ENCODE measurements at places on chromosomes 16 and 17.

DNA sequence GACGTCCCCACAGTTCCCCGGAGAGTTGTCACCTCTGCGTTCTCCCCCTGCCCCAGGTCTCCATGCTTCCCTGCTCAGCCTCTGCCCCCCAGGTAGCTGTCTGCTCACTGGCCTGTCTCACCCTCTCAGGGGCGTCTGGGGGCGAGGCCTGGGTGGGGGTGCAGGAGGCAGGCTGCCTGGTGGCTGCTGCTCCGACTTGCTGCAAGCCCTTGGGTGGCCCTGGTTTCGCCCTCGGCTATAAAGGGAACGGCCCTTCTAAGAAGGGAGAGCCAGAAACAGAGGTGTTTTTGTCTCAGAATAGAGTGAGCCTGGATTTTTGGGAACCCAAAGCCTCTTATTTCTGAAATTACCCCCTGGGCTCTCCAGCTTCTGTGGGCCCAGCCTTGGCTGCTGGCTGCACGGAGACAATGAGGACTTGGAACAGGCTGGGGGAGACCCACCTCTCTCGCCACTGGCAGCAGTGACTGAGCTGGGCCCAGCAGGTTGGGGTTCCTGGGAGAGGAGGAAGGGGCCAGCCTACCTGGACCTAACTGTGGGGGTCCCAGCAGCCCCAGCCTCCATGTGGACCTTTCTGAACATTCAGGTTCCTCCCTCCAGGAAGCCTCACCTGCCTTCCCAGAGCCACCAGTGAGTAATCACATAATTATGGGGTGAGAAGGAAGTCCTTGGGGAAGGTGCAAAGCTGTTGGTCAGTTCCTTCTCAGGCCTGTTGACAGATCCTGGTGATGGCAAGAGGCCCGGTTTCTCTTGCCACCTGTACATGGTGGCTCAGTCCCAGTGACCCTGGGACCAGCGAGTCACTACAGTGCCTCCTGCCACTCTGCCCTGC, 15.5 kb upstream of the SPNS2 start:
- DNase-seq: no peak

GRCh38 chr17:12521416-12521815, 144.3 kb upstream of the MYOCD start:
- DNase-seq: no peak

DNA sequence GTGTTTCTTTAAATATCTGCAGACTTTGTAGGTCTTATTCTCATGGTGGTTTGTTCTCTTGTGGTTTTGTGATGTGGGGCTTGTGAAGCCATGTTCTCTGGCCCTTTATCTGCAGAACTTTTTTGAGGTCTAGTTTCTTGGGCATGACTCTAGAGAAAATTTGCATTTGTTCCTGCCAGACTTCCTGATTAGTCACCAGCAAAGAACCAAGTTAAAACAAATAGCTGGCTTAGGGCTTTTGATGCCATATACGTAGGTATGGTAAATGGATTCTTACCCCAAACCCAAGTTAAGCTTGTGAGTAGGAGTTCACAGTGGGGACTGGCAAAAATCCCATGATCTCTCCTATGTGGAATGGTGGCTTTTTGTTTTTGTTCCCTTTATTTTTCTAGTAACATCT, 68.7 kb upstream of the IRX3 start:
- no peak for DNase-seq

GRCh38 chr17:56648806-56649205, 55.3 kb downstream of the NOG start:
- DNase-seq: no peak

GRCh38 chr17:77647531-77647930, 311.0 kb upstream of the TNRC6C start:
- no peak for DNase-seq

GRCh38 chr17:68125111-68125870, 89.8 kb downstream of the KPNA2 start:
- no peak for DNase-seq

- no peak for DNase-seq
Measured at GRCh38 chr17:10177131-10177912, 21.1 kb downstream of the GAS7 start.

DNA sequence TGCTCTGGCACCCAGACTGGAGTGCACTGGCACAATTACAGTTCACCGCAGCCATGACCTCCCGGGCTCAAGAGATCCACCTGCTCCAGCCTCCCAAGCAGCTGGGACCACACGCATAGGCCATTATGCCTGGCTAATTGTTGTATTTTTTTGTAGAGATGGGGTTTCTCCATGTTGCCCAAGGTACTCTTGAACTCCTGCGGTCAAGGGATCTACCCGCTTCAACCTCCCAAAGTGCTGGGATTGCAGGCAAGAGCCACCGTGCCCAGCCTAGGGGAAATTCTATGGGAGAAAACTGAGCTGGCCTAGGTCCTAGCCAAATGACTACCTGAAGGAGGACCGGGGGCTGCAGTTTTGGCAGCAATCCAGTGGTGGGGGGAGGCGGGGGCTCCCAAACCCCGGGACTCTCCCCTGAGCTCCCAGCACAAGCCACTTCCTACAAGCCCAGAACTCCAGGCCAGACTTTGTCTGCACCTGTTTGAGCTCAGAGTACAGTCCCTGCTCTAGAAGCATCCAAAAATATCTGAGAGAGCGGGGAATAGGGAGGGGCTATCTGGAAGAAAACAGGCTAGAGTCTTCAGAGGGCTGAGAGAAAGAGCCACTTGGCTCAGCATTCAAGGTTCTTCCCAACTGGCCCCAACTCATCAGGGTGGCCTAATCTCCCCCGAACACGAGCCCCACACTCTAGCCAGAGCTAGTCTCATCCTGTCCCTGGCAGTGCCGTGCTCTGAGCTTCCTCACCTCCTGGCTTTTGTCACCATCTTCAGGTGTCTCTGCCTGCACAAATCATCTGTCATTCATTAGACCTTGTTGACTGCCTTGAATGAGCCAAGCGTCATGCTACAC, 9.1 kb downstream of the SRL start:
- DNase-seq: no peak

GRCh38 chr16:22948603-22949368, 134.8 kb downstream of the HS3ST2 start:
- DNase-seq: peak; percentile 59

DNA sequence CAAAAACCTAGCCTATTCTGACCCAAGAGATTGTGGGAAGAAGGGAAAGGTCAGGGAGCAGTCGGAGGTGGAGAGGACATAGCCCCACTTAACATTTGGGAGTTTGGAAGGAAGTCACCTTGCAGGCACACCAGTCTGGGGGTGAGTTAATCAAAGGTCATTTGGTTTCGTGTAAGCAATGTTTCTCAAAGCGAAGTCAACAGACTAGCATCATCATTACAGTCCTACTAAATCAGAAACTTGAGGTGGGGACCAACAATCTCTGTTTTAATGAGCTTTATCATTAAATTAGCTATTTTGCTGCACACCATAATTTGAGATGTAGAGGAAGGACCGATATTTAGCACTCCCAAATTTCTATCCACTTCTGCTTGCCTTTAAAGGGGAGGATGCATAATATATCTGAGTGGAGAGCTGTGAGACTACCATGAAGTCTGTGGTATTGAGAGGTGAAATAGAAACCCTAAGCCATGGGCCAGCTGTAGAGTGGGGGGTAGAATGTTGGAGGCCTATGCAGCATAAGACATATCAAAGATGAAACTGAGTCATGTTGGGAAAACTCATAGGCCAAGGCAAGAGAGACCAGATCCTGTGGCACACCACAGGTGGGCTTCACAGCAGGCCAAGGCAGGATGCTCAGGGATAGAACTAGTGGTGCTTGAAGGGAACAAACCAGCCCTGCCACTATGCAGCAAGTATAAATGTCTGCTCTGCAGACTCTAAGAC, 141.7 kb upstream of the ANKFN1 start:
- DNase-seq: no peak

DNA sequence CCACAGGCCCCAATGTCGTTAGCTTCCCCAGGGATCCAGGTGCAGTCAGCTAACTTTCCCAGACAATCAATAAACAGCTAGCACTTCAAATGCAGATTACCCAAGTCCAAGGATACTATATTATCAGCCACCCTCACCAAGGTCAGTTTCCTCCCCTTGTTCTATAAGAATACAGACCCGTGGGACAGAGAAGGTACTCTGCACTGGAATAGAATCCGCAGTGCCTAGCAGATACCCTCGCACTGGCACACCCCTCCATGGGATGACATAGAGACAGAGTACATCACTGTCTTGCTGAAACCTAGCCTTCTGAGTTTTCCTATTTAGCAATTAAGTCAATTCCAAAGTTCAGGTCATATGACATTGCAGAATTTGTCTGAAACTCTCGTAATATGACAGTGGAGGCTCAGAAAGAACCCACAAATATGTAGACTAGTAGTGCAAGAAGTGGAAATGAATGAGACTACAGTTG, 40.0 kb upstream of the ABCA10 start:
- DNase-seq: no peak

DNA sequence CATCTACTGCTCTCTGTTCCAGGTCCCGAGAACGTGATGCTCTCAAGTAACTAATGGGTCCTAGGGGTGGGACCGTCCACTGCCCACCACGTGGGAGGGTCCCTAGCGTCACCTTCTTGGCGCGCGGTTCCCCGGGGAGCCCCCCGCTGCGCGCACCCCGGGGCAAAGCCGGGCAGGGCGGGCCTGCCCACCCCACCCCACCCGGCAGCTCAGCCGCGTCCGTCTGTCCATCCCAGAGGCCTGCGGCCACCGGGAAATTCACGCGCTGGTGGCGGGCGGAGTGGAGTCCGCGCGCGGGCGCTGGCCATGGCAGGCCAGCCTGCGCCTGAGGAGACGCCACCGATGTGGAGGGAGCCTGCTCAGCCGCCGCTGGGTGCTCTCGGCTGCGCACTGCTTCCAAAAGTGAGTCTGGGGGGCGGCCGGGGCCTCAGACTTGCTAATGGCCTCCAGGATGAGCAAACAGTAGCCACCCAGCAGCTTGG, 494 bp downstream of the PRSS41 start:
- no peak for DNase-seq

GRCh38 chr16:69180011-69180338, 7.0 kb upstream of the SNTB2 start:
- DNase-seq: no peak

All from stimulated activated CD4-positive, alpha-beta T cell treated with anti-CD3 and anti-CD28 coated beads, Interleukin-12 subunit alpha, Interleukin-12 subunit beta, amount 100 ng/mL, for 24 hours (primary cell).